ENCODE measurements at places on chromosomes 2 and 18.

- DNase-seq, result no peak
These were observed 9.7 kb downstream of the RHBDD1 start for GRCh38 chr2:226845386-226846116.

DNA sequence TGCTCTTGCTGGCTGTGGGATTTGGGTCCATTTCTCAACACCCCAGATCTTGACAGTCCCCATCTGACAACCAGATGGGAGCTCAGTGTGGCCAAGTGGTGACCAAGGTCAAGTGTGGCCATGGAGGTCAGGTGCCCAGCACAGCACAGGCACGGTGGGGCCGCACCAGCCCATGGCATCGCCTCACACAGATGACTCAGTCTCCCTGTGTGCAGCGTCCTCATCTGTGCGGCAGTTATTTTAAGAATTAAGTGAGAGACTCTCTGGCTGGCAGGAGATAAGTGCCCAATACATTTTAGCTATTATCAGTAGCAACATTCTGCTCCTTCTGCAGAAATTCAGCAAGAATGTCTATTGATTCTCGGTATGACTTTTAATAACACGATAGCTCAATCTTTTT is 167.2 kb downstream of the DDX1 start:
- no peak for DNase-seq

DNA sequence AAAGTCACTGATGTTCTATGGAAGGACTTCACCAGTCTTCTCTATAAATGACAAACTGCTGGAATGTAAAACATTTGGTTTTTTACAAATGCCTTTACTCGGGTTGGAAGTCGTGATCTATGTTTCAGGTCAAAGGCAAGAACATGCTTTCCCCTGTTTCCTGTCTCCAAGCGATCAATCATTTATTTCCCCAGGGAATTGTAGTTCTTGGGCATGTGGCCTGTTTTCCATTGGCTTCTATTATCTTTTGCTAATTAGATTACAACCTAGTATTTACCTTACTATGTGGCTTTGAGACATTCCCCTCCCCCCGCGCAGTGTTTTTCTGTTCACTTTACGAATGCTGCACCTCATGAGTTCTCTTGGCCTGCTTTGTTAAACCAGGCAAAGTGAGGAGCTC is 684.2 kb downstream of the EPHA4 start:
- no peak for DNase-seq

DNA sequence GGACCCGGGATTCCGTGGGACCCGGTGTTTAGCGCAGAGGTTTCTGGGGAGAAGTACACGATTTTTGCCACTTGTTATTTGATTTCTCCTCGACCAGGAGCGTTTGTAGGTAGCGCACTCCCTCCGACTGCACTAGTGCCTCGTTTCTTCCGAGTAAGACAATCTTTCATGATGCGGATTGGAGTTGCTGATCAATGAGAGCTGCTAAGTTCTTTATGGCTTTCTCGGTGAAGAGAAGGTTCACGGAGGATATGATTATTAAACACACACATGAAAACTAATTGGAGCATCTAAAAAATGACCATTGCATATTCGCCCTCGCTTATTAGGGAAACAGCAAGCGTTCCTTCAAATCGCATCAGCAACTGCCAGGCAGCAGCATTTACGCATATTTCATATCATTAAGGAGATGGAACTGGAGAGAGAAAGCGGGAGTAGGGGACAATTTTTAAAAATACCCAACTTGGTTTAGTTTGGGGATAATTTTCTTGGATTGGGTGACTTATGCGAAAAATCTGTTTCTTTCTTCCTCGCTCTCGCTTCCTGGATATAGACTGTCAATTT is 616 bp downstream of the EML6 start:
- no peak for DNase-seq

DNA sequence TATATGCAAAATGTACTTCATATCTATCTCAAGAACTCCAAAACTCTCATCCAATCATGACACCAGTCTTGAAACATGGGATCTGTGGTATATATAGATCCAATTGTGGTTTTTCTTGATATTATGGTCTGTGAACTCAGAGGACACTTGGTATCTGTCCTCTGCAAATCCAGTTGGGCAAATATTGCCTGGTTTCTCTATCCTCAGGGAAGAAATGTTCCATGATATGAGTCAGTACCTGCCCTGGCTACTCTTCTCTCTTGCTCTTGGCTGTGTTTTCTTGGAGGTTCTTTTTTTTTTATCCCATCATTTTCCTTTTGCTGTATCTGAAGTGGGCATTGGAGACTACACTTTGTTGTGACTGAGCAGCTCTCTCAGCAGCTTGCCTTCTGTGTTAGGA is 10.9 kb downstream of the NBEAL1 start:
- no peak for DNase-seq

DNA sequence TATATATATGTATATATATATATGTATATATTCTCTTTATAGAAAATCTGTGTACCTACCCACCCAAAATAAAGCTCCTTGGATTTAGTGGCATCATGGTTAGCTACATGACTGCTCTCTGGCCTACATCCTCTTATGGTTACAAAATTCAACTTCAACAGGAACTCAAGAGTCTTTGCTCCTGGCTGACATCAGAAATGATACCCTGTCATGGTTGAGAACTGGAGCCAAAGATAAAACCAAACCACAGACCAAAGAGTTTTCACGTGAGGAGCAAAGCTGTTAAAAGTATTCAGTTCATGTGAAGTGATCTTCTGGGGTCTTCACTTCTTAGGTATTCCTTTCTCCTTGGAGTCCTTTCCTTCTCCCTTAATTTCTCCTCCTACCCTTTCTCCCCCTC is 476.3 kb downstream of the SOX11 start:
- DNase-seq, result no peak

GRCh38 chr2:86319700-86320580 is 17.5 kb downstream of the REEP1 start:
- DNase-seq, result no peak

- DNase-seq, result no peak
These were observed 80.4 kb downstream of the LIMS1 start for GRCh38 chr2:108614659-108615058.

DNA sequence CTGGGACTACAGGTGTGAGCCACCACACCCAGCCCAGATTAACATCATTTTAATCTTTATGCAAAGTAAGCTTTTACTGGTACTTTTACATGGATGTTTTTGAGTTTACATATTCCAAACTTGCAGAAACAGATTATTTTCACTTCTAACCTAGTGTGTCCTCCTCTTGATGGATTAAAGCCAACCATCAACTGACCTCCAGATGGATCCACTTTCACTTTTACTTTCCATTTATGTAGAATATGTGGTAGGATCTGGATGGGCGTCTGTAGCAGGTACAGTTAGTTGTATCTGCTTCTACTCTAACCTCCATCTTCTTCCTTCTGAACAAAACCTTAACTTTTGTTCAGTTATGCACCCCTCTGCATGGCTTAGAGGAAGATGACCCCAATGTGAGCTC is 264.1 kb downstream of the CDH20 start:
- DNase-seq, result no peak

GRCh38 chr18:28826107-28826506 is 649.2 kb upstream of the CDH2 start:
- no peak for DNase-seq

GRCh38 chr2:72917138-72917876 is at the start of gene EMX1:
TSS of gene EMX1 (plus strand) at chr2:72917519. CDS start at chr2:72917853, 334 bp downstream.
- no peak for DNase-seq

GRCh38 chr18:48662011-48662661 is 123.3 kb downstream of the CTIF start:
- DNase-seq, result no peak

GRCh38 chr18:60070631-60071030 is 170.8 kb downstream of the PMAIP1 start:
- no peak for DNase-seq

DNA sequence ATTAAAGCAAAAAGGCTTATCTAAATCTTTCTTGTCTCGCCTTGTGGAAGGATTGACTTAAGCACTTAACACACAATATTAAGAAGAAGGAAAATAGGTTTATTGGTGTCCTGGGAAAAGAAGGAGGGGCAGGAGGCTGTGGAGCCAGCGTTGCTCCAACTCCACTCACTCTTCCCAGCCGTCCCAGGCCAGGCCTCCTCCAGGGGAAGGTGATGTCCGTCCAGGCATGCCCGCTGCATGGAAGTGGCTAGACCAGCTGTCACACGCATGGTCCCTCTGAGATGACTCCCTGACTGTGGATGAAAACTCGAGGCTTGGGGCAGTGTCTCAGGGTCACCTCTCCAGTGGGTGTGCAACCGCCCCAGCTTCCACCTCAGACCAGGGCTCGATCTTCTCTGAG is 281.1 kb downstream of the GALR1 start:
- DNase-seq, result no peak

- no peak for DNase-seq
These were observed 2119.6 kb upstream of the PIK3C3 start for GRCh38 chr18:39835303-39836030.

GRCh38 chr2:219149667-219150066 is 10.9 kb downstream of the NHEJ1 start:
- no peak for DNase-seq

DNA sequence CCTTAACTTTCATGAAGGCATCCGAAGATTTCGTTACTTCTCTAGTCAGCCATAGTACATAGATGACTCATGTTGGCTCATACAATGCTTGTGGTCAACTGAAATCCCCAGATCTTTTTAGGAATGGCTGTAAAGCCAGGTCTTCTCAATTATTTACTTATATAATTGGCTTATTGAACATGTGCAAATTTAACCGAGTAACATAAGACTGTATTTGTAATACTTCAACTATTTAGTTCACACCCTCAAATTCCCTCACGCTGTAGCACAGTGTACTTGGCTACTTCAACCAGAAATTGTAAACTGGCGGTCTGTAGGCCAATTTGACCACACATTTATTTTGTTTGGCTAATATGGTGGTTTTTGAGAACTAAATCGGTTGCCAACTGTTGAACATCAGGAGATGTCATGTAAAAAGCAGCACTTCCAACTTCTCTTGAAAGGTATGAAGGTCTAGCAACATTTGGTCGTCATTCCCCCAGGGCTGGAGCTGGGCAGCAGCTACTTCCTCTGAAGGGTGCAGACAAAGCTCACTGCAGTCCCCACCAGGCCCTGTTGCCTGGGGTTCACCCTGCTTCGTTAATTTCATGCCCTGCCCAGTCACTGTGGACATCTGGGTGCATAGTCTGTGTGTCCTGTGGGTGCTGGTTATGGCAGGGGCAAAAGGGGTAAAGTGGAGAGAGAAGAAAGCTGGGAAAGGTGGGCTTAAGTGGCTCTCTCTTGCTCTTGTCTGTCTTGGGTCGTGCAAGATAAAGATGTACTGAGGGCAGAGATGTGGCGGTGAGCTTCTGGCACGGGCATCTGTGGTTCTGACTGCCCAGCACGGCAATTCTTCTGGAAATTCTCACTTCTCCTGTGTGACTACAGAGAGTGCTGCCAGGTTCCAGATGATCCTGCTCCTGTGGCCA is 3.2 kb upstream of the SH3RF3 start:
- DNase-seq, result no peak

GRCh38 chr2:223019987-223020717 is 31.8 kb upstream of the KCNE4 start:
- DNase-seq, result no peak

GRCh38 chr2:119707117-119708087 is 28.4 kb downstream of the TMEM177 start:
- DNase-seq, result no peak

GRCh38 chr2:11715987-11716652 is 30.3 kb upstream of the LPIN1 start:
- DNase-seq, result no peak

DNA sequence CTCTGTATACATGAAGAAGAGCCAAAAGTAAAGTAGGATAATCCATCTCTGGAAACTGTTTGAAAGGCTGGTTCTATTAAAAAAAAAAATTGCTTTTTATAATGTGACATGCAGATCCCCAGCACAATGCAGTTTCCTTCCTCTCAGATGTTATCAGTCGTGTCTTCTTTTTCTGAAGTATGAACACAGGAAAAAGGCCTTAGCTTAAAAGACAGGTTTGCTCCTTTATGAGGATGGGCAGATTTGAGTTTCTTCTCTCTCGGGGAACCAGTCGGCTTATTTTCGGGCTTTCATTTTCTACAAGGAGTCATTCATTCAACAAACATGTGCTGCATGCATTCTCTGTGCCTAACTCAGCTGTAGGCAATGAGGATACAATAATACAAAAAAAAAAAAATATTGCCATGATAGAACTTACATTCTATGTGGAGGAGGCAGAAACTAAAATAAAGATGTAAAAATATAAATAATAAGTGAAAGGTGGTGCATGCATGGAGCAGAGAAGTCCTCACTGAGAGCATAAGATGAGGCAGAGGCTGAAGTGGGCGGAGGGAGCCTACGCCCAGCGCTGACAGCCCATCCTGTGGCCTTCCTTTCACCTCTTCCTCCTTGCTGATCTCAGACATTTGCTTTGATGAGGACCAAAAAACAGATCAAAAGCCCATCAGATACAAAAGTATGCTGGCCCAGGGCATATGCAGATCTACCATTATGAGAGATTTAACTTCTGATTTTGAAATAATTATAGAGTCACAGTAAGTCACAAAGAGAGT is at the start of gene CD226:
CD226 (minus strand) TSS at position 513 of the 773 bp plus-strand sequence; CDS start at position 46, 467 bp downstream.
- DNase-seq, result no peak

DNA sequence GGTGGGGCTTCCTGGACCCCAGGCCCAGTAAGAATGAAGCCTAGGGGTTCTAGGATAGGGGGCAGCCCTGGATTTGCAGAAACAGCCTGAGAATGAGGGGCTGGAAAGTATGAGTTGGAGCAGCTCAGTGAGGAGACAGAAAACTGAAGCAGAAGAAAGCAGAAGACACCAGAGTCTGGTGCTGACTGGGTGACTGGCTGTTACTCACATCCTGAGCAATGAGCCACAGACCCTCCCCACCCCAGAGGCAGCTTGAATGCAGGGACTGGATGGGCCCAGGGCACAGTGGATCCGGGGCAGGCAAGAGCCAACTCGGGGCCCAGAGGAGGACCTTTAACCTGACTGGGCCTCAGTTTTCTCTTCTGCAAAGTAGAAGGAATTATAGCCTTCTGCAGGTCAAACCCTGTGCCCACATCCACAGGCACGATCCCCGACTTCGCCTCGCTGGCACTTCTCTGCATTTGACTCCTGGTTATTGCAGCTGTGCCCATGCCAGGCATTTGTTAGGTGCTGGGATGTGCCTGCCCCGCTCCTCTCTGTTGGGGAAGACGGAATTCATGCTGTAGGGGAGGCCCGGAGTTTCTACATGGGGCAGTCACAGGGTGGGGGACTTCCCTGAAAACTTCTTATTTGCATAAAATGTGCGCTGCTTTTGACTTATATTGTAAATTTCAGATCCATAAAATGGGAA is 8.5 kb downstream of the STEAP3 start:
- no peak for DNase-seq

DNA sequence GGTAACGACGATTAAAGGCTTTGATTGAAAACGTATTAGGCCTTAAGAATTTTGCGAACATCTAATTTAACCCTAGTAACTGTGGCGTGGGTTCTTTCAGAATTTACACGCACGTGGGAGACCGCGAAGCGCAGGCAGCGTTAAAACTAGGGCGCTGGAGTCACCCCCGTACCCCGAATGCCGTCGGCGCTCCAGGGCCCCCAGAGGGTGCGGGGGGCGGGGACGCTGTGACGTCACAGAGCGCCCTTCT is 673 bp upstream of the SMCHD1 start:
- peak; percentile 72 for DNase-seq

- no peak for DNase-seq
These were observed 4.3 kb upstream of the SPATS2L start for GRCh38 chr2:200301953-200302858.

- DNase-seq, result no peak
These were observed 89.1 kb downstream of the ZEB2 start for GRCh38 chr2:144430722-144431391.

All from effector memory CD4-positive, alpha-beta T cell (primary cell).